ENCODE measurements at places on chromosomes 13 and 19. TPM values are rescaled to one million over a fixed set of nuclear protein-coding genes. Genes with fewer than 3 reads are reported as not detected.

Gene FCGBP
- 0.27 TPM for total RNA-seq

Gene MEIOSIN
- not detected for total RNA-seq

Gene TUBB4A
- 7.0 TPM for total RNA-seq

Gene MAP4K1
- 31.5 TPM for total RNA-seq

Gene STOML3
- 0.54 TPM for total RNA-seq

Gene PCDH20
- under 0.01 TPM for total RNA-seq

Gene KLK14
- not detected for total RNA-seq

Gene CACNG6
- total RNA-seq = 0.27 TPM

Gene BLVRB
- total RNA-seq = 150 TPM

Gene IL4I1
- total RNA-seq = 0.81 TPM

Gene FOXA3
- total RNA-seq = 1.6 TPM

Gene KLK12
- total RNA-seq = not detected

Gene SLC7A9
- not detected for total RNA-seq

Gene GSX1
- not detected for total RNA-seq

Gene ANKRD24
- 0.27 TPM for total RNA-seq

Gene ATP1A3
- 5.4 TPM for total RNA-seq

Gene CAPN12
- 4.8 TPM for total RNA-seq

Gene CD320
- total RNA-seq = 13.7 TPM

Measured in hematopoietic multipotent progenitor cell (in vitro differentiated cells).